Hepatocyte (in vitro differentiated cells): ENCODE measurements at places on chromosomes 11 and 22. TPM values are rescaled to one million over a fixed set of nuclear protein-coding genes. Genes with fewer than 3 reads are reported as not detected.
A peak's percentile ranks its signal among the peaks of the same experiment; 100 is the strongest.

GRCh38 chr22:41237707-41238569 is 2.8 kb downstream of the CHADL start:
- DNase-seq, result peak; percentile 87

GRCh38 chr11:69637198-69637940 is 3.6 kb upstream of the CCND1 start:
- no peak for DNase-seq

GRCh38 chr22:17629173-17629489 is 582 bp upstream of the ATP6V1E1 start:
- no peak for DNase-seq

DNA sequence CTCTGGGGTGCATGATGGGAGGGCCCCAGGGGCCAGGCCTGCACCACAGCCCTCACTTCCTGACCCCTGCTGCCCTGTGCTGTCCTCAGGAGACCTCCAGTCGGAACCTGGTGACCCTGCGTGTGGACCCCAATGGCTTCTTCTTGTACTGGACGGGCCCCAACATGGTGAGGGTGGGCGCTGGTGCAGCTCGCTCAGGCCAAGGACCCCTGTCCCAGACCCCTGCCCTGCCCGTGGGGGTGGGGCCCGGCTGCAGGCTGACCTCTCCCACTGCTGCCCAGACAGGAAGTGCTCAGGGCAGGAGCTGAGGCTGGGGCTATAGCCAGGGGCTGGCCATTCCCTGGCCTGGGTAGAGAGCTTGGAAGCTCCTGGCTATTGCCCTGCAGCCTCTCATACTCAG is 3.0 kb downstream of the PLCB3 start:
- DNase-seq, result no peak

Gene PLXNB2
- 91.4 and 113 TPM in 2 replicates for total RNA-seq

DNA sequence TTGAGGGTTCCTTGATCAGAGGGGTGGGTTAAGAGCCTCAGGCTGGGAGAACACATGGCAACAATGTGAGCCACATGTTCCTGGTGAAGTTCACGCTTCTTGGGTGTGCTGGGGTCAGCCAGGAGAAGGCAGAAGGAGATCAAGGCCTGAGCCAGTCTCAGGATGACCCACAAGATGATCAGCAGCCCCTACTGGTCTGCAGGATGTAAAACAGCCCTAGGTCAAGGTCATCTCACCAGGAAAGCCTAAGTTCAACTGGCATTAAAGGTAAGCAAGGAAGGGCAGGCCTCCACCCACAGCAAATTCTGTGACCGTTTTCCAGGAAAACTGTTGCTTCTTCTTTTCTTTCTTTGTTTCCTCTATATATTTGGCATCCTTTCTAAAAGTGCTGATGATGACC is 156.7 kb upstream of the KIRREL3 start:
- DNase-seq, result no peak

- DNase-seq, result no peak
These were observed 20.7 kb upstream of the P2RY2 start for GRCh38 chr11:73197348-73197747.

DNA sequence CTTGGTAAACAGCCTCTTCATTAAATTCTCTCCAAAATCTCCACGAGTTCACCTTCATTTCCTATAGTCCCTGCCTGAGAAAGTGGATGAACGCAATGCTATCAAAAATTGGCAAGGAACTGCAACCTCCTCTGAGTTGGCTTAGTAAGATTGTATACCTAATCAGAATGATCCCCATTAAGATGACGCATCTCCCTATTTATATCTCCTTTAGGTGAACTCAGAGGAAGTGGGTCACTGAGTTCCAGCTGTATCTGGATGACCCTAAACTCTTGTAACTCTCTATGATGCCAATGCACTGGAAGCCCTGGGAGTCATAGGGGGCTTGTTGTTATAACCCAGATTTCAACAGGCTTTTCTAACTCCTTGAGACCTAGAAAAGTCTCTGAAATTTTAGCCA is 48.2 kb downstream of the OR10A6 start:
- no peak for DNase-seq

Gene OR8D4
- 0.90 and 1.1 TPM in 2 replicates for total RNA-seq

GRCh38 chr11:67312187-67313021 is 9.1 kb downstream of the SSH3 start:
- DNase-seq, result no peak

Gene RIBC2
- total RNA-seq, result 0.48 and 0.50 TPM in 2 replicates

- no peak for DNase-seq
These were observed 141.2 kb downstream of the CADM1 start for GRCh38 chr11:115362997-115363396.

DNA sequence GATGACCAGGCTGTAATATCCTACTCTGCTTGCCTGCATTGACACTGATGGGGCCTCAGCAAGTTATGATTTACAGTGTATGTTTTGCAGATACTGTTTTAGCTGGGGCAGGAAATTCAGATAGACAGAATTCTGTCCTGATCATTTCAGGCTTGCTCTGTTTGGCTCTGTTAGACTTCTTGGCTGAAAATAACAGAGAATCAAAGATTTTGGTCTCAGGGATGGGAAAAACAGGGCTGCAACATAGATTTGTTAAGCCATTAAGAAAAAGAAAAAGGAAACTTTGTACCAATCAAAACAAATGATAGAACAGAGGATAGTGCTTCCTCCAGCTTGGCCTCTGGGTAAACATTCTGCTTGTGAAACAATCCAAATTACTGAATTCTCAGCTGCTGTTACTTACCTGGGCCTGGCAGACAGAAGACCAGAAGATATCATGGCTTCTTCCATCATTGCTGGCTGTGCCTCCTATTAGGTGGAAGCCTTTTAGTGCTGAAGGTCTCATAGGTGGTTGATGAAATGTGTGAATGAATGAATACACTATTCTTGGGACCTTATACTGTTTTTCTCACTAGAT is 22.0 kb downstream of the ZNRF3 start:
- no peak for DNase-seq

Gene UBXN1
- 73.0 and 74.1 TPM in 2 replicates for total RNA-seq

Gene CAPN5
- 25.2 and 29.1 TPM in 2 replicates for total RNA-seq

Gene NAALADL1
- 0.13 and 0.76 TPM in 2 replicates for total RNA-seq

GRCh38 chr11:91247009-91247735 is 977.4 kb upstream of the FAT3 start:
- no peak for DNase-seq

- DNase-seq, result no peak
These were observed 16.0 kb upstream of the TMEM121B start for GRCh38 chr22:17137170-17137569.

GRCh38 chr11:92361551-92361950 is 136.9 kb downstream of the FAT3 start:
- no peak for DNase-seq

GRCh38 chr22:48081281-48081680 is 1318.8 kb downstream of the TBC1D22A start:
- no peak for DNase-seq

DNA sequence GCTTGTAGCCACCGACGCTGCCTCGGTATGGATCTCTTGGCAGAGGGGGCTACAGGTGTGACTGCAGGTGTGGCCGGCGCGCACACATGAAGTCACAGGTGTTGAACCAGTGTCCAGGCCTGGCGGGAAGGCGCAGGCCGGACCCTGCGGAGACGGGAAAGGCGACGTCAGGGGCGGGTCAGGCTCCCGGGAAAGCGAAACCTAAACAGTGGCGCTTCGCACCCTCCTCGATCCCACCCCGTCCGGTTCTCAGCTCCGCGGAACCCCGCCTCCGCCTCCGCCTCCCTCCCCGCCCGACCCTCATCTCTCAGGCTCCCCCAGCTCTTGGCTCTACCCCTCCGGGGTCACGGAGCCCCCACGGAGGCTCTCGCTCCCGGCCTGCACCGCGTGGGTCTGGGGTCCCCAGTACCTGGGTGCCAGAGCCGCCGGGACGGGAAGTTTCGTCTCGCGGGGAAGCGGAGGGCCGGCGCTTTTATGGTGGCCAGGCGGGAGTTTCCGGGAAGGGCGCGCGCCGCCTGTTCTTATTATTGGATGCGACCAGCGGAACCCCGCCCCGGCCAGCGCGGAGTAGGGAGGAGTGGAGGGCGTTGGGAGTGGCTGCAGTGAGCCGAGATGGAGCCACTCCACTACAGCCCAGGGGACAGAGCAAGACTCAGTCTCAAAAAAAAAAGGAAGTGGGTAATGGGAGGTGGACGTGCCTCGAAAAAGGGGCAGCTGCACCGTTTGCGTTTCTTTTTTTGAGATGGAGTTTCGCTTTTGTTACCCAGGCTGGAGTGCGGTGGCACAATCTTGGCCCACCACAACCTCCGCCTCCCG is at the start of gene IRF7:
IRF7 (minus strand) TSS at position 447 of the 816 bp plus-strand sequence. CDS start 586 bp downstream, outside the sequence.
- DNase-seq, result peak; percentile 96

GRCh38 chr22:30291058-30291892 is 2.0 kb upstream of the CASTOR1 start:
- DNase-seq, result peak; percentile 79

DNA sequence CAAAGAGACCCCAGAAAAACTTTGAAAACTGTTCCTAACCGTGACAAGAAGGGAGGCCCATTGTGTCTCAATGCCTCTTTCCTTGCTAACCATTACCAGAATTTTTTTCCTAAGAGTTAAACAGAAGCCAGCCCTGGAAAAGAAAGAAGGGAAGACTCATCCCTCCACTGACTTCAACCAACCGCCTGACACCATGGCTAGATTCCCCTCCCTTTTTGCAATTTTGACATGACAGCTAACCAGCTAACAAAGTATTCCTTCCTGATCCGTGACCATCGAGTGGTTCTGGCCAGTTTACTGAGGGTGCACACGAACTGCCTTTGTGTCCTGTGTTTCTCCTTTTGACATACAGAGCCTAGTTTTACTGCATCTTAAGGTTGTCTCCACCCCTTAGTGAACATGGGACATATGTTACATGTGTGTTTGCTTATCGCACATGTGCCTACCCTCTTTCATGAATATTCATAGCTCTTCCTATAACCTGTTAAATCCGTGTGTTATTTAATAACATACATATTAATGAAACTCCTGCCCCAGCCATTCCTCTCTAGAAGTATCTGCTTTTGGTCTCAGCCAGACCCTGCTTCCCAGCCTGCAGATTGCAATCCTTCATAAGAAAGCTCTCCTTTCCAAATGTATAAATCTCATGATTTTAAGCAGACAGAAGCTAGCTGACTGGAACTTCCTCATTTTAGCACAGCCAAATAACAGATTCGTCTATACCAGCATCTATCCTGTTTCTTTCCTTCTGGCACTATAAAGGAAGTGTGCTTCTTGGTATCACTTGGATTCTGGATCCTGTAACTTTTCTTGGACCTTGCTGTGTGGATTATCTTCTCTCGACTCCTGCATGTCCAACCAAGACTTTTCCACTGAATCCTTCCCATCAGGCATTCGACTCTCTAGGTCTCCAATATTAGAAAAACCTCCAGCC is 37.8 kb downstream of the RASSF10 start:
- DNase-seq, result no peak

GRCh38 chr22:19110646-19111045 is 11.6 kb downstream of the DGCR2 start:
- no peak for DNase-seq

Gene C11orf86
- 1.5 and 3.4 TPM in 2 replicates for total RNA-seq

DNA sequence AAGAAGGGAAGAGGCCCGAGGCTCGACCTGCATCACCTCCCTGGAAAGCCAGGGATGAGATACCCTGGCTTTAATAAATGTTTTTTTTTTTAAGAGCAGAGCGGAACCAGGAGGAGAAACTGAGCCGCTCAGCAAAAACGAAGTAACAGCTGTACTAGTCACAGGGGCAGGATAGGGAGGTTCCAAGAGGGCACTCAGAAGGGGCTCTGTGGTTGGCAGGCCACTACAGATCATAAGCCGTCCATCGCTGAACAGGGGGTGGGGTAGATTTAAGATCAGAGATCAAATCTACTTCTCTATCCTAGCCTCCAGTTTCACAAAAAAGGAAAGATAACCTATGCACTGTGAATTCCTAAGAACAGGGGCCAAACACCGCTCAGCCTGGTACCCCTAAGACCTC is 625 bp downstream of the EIF3D start:
- peak; percentile 29 for DNase-seq

GRCh38 chr22:49515475-49515874 is 312.2 kb downstream of the BRD1 start:
- DNase-seq, result peak; percentile 40

GRCh38 chr11:122601141-122602125 is 54.1 kb upstream of the UBASH3B start:
- peak; percentile 68 for DNase-seq

DNA sequence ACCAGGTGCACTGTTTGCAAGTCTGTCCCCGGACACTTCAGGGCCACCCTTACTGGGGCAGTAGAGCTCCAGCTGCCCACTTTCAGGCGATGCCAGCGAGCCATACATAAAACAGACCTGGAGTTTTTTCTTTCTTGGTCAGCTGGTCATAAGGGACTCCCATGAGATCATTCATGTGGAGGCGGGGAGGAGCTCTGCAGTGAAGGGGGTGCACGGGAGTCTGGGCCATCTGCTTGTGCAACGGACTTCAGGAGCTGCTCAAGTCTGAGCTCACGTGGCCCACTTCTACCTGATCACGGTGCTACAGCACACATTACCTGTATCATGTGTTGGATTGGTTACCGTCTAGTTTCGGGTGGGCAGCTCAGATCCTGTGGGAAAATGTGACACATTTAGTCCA is 9.2 kb upstream of the MRGPRF start:
- DNase-seq, result no peak

GRCh38 chr22:23790819-23791737 is 4.3 kb downstream of the SMARCB1 start:
- DNase-seq, result peak; percentile 54

DNA sequence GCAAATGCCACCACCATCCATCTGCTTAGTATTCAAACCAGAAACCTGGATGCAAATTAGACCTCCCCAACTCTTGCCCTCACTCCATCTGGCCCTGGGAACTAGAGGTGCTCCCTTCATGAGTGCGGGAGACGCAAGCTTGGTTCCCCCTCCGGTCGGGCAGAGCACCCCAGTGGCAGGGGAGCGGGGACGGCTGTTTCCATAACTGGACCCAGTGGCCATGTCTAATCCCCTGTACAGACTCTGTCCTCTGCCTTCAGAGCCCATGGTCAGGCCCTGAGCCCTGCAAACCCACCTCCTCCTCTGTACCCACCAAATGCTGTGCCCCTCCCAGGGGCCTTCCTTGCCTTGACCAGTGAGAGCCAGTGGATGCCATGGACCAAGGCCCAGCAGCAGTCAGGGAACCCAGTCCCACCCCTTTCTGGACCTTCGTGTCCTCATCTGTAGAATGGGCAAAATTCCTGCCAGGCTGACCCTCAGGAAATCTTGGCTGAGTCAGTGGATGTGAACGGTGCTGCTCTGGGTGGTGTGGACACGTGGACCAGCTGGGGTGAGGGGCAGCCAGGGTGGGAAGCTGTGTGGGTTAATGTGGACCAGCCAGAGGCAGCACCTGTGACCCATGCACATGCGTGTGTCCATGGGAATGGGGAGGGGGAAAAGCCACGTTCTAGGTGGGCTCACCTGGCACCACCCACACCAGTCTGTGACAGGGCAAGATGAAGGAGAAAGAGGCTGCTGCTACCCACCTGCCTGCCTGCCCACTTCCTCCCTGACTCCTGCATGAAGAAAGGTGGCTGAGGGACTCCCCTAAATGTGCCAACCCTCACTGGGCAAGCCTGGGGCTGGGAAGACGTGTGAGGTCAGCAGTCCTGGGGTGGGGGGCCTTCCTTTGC is 72.8 kb downstream of the LRRC32 start:
- peak; percentile 2 for DNase-seq
